ENCODE measurements at places on chromosomes 11 and 22.

DNA sequence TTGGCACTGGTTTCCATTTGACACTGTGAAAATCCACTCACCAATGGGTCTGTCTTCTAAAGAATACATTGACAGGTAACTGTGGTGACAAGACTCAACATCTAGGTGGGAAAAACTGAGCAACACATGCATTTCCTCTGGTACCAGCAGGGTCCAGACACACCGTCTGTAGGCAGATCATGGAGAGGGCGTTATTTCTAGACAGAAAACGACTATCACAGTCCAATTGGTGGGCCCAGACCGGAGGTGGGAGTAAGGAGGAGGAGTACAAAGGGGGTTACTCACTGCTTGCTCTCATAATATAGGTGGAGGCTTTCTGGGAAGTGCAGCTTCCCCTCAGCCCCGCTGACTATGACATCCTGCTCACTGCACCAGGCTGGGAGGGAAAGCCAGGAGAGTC, 9.9 kb downstream of the OVCH2 start:
- no peak for DNase-seq

GRCh38 chr11:115784796-115785521, 280.7 kb upstream of the CADM1 start:
- DNase-seq, result no peak

DNA sequence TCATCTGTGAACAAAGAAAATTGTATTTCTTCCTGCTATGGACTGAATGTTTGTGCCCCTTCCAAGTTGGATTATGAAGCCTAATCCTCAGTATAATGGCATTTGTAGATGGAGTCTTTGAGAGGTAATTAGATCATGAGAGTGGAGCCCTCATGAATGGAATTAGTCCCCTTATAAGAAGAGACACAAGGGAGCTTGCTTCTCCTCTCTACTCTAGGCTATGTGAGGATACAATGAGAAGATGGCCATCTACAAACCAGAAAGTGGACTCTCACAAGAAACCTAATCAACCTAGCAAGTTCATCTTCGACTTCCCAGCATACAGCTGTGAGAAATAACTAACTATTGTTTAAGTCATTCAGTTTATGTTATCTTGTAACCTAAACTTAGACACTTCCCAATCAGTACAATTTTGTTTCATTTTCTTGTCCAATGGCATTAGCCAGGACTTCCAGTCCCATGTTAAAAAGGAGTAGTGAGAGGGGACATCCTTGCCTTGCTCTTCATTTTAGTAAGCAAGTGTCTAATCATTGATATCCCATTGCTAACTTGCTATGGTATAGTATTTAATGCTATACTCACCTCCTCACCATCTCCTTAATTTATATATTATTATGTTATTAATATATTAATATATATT, 45.7 kb downstream of the PDGFD start:
- no peak for DNase-seq

GRCh38 chr11:2509481-2510001, 64.7 kb downstream of the KCNQ1 start:
- no peak for DNase-seq

Measured in GM12864 (cell line).